Forelimb muscle (tissue), 1 donor: ENCODE measurements at places on chromosomes 1 and 21. TPM values are rescaled to one million over a fixed set of nuclear protein-coding genes. Genes with fewer than 3 reads are reported as not detected.

The MXRA8 gene
- polyA plus RNA-seq: 65.2 TPM

The FCER1G gene
- 13.2 TPM for polyA plus RNA-seq

The ARMH1 gene
- polyA plus RNA-seq: 1.8 TPM

The SLC6A17 gene
- polyA plus RNA-seq: 0.25 TPM

The C8B gene
- not detected for polyA plus RNA-seq

The CRNN gene
- polyA plus RNA-seq: not detected

The AVPR1B gene
- polyA plus RNA-seq: 0.24 TPM

The LY9 gene
- polyA plus RNA-seq: 0.34 TPM

The JMJD4 gene
- 16.0 TPM for polyA plus RNA-seq

The FCRL2 gene
- polyA plus RNA-seq: 0.11 TPM

The TRIM17 gene
- polyA plus RNA-seq: 0.63 TPM

- DNase-seq: no peak
These were observed 4.2 kb upstream of the INTS3 start for GRCh38 chr1:153723687-153724086.

DNA sequence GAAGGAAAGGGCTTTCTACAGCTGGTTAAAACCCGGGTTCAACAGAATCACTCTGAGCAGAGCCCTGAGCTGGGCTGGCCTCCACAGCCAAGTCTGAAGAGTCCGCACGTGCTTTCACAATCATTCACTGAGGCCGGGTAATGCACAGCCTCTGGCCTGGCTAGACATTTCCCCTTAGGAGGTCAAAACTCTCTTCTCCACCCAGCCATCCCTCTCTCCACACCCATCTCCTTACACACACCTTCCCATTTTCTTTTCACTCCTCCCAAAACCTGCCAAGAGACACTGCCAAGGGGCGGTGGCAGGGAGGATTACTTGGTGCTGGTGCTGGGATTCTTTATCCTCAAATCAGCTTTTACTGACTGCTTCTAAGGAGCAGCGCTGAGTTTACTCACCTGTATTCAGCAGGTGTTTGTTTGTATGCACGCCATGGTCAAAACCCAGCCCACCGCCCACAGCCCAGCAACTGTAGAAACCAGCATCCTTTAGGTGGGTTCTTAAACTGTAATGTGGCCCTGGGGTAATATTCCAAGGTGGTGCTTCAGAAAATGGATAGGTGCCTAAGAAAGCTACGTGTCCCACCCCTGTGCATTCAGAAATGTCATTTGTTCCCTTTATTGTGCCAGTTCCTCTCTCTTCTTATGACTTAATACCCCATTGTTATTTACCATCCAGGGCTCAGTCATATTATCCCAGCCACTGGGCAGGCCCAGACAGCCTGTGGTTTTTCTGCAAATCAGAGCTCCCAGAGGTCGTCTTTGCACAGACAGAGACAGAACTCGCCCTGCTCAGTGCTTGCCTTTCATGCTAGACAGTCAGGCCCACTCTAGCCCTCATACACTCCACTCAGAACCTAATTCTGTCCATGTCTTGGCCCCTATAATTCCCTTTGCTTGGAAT is 80.2 kb downstream of the ADSS2 start:
- DNase-seq: no peak

GRCh38 chr1:88867743-88868521 is 23.4 kb downstream of the GTF2B start:
- DNase-seq: no peak

GRCh38 chr1:22778862-22779520 is 68.4 kb downstream of the EPHB2 start:
- peak; percentile 73 for DNase-seq

DNA sequence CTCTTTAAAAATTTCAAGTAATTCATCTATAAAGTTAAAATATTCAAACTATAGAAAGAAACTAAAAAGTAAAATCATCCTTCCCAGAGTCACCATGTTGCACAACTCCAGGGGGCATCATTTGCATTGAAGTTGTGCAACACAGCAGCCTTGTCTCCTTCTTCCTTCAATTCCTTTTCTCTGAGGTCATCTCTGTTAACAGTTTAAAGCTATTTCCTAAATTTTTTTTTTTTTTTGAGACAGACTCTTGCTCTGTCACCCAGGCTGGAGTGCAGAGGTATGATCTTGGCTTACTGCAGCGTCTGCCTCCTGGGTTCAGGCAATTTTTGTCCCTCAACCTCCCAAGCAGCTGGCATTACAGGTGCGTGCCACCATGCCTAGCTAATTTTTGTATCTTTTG is 7.1 kb downstream of the RHBG start:
- no peak for DNase-seq

- DNase-seq: no peak
These were observed 78.6 kb downstream of the POFUT2 start for GRCh38 chr21:45209046-45209445.

DNA sequence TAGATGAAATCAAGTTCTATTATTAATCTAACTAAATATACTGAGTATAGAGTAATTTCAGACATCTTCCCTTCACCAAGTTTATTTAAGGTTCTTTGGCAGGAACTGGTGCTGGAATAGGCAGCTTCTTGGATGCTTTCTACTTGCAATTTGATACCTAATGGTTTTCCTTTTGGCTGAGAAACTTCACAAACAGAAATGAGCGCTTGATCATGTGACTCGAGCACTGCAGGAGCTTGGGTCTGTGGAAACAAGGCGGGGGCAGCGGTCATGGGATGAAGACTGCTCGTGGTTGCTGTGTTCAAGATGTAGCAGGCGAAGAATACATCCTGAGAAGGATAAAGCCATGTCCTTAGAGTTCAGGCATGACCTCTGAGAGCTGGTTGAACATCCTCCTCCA is 136.8 kb downstream of the PTPRC start:
- DNase-seq: no peak

- DNase-seq: no peak
These were observed 30.3 kb upstream of the RLF start for GRCh38 chr1:40130892-40131291.

GRCh38 chr1:182114627-182115023 is 53.1 kb upstream of the ZNF648 start:
- no peak for DNase-seq

DNA sequence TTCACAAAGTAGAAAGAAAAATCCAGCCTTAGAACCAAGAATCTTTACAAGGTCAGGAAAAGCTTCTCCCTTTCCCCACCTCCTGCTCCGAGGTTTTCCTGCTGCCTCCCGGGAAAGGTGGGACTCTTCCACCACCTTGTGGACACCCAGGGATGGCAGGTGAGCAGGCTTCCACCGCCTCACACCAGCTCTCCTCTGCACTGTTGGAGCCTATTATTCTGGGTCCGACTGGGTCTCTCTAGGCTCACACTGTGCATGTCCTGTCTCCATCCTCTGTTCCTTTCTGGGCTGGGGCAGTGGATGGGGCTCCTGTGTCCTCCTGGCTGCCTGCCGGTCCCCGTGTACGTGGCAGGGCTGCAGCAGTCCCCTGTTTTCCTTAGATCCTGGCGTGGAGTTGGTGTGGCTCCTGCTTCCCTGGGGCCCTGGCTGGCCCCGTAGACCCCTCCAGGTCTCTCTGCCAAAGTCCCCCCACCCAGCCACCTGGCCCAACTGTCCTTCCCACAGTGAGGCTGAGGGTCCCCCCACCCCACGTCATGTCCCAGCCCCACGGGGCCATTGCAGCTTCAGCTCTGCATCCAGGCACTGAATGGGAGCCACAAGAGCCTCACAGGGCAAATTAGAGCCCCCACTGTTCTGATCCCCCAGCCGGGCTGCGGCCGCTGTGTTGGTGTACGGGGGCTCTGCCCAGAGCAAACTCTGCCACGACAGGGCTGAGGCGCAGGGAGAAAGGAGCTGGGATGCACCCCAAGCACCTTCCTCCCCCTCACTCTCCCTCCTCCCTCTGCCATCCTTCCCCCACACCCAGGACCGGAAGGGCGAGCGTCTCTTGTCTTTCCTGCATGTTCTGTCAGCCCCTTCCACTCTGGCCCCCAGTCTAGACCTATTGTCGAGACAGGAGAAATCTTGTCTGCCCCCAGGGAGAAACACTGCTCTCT is 3.3 kb upstream of the SLC45A1 start:
- DNase-seq: peak; percentile 45

- no peak for DNase-seq
These were observed 500.6 kb downstream of the DISC1 start for GRCh38 chr1:232127190-232127589.

DNA sequence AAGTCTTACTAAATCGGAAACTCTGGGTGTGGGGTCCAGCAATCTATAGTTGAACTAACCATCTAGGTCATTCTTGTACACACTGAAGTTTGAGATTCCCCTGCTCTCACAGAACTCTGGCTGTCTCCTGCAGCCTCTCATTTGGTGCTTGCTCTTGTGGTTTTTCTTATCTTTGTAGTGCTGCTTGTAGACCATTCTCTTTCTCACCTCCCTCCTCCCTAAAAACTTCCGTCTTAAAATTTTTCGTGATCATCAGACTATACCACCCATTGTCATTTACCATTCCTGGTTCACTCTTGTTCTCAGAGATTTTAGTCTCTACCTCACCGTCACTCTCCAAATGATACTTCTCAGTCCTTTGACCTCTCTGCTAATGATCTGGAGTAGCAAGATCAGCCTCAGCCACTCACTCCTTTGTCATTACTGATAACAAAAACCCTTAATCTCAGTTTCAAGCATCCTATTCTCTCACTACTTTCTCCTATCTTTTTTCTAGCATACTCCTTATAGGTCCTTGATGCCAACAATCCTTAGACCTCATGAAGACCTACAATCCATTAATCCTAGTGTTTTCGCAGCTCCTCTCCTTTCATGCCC is 13.0 kb upstream of the EPHX4 start:
- DNase-seq: no peak

GRCh38 chr1:190665045-190665444 is 187.4 kb upstream of the BRINP3 start:
- DNase-seq: no peak

- DNase-seq: no peak
These were observed 3.4 kb upstream of the KCNN3 start for GRCh38 chr1:154873321-154873950.

- no peak for DNase-seq
These were observed at the start of gene CATSPERE for GRCh38 chr1:244461245-244462071. CATSPERE (plus strand) TSS chr1:244461273; CDS start chr1:244461430, 157 bp downstream.

DNA sequence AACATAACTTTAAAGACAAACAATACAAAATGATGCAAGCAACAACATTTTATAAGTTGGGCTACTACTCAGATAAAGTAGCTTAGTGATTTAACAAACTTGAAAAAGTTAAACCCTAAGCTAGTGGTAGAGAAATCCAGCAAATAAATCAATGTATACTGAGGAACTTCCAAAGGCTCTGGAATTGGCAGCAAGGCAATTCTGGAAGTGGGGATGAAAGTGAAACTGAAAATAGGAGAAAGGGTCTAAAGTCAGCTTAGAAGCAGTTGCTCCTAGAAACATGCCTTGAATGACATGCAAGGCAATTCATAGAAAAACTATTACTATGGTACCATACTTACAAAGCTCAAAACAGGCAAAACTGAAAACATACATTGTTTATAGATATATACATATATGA is 90.0 kb upstream of the CAMK1G start:
- DNase-seq: peak; percentile 1
